ENCODE measurements at places on chromosomes 12 and 14.

GRCh38 chr12:10392394-10392930 lies 2.6 kb upstream of the KLRK1 start:
- peak; percentile 95 for DNase-seq

- peak; percentile 6 for DNase-seq
Measured at GRCh38 chr12:30138483-30138882, 354.7 kb upstream of the TMTC1 start.

DNA sequence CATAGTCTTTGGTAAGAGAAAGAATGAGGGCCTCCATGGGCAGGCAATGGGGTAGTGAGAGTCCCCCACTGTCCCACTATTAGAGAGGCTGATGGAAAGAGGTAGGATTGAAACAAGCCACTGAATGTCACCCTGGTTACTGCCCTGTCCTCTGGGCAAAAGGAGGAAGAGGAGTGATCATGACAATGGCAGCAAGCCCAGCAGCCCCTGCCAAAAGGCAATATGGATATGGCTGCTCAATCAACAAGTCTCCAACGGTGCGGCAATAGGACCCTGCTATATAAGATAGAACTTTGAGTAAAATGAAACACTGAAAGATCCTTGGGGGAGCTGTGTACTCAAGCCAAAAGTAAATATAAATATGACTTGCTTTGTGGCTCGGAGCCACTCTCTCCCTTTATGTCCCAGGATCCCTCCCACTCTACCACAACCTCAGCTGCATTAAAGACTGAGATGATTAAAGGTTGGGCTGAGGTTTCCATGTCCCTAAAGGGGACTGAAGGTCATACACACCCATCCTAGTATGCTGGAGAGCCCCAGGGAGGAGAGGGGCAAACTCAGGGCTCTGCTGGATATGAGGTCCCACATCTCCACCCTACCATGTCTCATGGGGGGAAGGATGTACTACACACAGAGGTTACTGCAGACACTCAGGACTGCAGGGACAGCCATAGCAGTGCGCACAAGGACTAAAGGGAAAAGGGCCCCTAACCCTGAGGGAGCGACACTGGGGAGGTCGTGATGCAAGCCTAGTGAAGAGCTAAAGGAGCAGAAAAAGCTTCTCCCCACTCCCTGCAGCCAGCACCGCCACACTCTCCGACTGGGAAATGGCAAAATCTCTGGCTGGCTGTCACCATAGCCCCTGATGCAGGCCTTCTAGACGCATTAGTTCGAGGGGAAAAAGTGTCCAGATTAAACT lies 5.9 kb downstream of the POMT2 start:
- DNase-seq, result no peak

- no peak for DNase-seq
Measured at GRCh38 chr14:89767131-89767530, 187.4 kb downstream of the EFCAB11 start.

GRCh38 chr12:71201136-71201679 lies 43.4 kb upstream of the TSPAN8 start:
- DNase-seq, result no peak

GRCh38 chr12:9043766-9044165 lies 54.4 kb downstream of the KLRG1 start:
- no peak for DNase-seq

DNA sequence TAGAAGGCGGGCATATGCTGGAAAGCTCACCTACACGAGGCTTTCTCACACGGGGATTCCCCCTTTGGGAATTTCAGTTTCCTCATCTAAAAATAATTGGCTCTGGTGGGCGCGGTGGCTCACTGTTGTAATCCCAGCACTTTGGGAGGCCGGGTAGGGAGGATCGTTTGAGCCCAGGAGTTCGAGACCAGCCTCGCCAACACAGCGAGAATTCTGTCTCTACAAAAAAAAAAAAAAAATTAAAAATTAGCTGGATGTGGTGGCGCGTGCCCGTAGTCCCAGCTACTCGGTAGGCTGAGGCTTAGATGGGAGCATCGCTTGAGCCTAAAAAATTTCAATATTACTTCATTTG lies 400 bp upstream of the NDUFA12 start:
- no peak for DNase-seq

Data from amniotic epithelial cell (primary cell).